ENCODE measurements at places on chromosomes 12 and 14. TPM values are rescaled to one million over a fixed set of nuclear protein-coding genes. Genes with fewer than 3 reads are reported as not detected.
A peak's percentile ranks its signal among the peaks of the same experiment; 100 is the strongest.

GRCh38 chr14:103386713-103387329, 1.6 kb downstream of the MARK3 start:
- DNase-seq = no peak

DNA sequence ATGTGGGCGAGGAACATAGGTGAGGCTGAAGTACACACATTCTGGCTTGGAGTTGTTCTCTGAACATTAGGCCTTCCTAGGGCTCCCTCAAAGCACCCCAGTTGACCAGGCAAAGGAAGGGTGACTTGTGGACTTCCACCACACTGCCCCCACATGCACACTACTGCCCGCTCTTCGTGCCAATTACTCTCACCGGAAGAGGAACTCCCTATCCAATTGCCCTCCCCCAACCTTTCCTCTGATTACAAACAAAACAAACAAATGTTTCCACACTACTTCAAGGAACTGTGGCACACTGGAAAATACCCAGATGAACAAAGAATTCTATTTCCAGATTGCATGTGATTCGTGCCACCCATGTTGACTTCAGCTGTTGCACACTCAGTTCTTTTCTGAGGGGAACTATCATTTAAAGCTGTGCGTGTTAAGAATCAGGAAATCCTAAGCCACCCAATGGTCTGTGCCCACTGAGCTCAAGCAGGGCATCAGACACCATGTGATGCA, 139.3 kb downstream of the SSPN start:
- DNase-seq = no peak

DNA sequence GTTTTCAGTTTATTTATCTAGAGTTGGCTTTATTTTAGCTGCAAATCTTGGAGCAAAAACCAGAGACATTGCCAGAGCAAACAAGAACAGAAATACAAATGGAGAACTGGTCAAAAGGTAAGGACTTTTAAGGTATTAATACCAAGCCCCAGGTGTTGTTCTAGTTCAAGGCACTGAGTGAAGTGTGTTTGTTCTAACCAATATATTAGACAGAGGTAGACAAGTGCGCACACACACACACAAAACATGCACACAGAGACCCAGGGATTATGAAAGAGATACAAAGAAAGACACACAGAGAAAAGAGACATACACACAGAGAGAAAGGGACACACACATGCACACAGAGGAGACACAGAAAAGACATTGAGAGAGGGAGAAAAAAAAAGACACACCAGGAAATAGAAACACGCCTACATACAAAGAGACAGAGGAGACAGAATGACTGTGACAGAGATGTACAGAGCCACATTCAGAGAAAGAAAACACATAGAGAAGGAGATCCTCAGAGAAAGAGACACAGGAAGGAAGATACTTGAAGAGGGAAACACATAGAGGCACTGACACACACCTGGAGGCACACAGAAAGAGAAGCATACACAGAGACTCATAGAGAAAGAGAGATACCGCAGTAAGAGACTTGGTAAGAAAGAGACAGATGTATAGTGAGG, 50.2 kb downstream of the MIPOL1 start:
- no peak for DNase-seq

DNA sequence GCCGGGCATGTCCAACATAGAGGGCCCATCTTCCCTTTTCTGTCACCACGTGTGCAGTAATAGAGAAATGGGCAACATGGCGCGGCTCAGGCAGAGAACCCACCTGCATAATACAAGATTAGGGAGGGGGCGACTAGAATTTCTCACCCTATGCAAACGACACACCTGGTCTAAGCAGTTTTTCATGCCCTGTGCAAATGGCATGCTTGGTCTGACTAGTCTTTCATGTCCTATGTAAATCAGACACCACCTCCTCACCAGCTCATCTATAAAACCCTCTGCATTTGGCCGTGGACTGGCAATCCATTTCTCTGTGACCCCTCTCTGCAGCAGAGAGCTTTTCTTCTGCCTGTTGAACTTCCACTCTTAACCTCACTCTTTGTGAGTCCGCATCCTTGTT, 180.2 kb upstream of the PZP start:
- DNase-seq = no peak

DNA sequence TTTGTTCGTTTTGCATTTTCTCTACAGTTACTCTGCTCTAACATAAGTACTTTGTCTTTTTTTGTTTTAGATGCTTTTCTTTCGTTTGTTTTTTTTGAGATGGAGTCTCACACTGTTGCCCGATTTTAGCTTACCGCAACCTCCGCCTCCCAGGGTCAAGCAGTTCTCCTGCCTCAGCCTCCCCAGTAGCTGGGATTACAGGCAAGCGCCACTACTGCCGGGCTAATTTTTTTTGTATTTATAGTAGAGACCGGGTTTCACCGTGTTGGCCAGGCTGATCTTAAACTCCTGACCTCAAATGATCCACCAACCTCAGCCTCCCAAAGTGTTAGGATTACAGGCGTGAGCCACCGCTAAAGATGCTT, 2.7 kb downstream of the DIP2B start:
- no peak for DNase-seq

DNA sequence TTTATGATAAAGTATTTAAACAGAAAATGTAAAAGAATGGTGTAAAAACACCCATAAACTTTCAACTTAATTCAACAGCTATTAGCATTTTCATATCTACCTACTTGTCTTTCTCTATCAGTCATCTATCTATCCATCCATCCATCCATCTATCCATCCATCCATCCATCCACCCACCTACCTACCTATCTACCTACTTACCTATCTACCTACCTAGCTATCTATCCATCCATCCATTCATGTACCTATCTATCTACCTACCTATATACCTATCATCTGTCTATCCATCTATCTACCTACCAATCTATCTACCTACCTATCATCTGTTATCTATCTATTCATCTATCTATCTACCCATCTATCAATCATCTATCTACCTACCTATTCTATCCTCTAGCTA, 8.5 kb downstream of the NOS1 start:
- DNase-seq = no peak

- peak; percentile 85 for DNase-seq
Observed at GRCh38 chr14:87133073-87133801, 859.7 kb downstream of the GALC start.

DNA sequence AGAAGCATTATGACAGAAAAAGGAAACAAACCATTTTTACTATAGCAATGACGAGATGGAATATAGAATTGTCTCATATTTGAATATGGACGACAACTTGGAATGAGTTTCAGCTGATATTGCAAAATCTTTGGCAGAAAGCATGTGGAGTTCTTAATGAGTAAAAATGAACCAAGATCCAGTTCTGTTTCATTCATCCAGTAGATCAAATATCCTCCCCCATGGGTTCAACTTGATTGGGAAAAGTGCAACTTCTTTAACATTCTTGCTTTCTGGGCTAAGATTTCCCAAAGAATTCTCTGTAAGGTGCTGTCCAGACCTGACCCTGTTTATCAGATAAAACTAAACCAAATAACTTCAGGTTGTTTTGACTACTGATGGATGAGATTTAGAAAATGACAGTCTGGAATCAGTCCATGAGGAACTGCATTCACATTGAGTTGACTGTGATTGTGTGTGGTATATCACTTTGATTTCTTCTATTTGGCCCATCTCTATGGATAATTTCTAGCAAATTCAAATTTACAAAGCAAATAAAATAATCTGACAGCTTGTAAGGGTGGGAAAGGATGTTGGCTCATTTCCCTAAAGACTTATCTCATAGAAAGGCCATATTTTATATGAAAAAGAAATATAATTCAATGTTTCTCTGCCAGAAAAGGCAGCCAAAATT, 267.4 kb downstream of the ADAMTS20 start:
- no peak for DNase-seq

DNA sequence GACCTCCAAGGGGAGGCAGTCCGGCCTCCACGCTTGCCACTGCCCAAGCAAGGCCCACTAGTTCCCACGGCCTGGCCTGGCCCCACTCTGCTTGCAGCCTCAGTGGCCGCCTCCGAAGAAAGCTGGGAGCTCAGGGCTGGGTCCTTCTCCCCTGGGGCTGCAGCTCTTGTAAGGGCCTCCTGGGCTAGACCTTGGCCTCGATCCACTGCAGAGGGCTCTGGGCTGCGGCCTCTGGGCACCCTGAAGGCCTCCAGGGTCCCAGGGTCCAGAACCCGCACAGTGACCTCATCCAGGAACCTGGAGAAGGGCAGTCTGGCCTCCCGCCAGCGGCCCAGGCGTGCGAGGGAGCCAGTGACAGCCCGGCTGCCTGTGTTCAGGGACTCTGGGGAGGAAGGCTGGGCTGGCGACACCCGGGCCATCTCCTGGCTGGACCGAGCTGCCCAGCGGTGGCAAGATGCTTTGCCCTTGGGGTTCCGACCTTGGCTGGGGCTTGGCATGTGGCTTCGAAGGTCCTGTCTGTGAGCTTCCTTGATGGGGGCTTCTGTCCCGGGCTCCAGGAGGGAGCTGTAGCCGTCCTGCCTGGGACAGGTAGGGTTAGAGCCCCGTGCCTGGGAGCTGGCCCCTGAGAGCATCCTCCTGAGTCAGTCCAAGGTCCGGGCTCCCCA, 9.8 kb downstream of the BEGAIN start:
- DNase-seq = no peak

DNA sequence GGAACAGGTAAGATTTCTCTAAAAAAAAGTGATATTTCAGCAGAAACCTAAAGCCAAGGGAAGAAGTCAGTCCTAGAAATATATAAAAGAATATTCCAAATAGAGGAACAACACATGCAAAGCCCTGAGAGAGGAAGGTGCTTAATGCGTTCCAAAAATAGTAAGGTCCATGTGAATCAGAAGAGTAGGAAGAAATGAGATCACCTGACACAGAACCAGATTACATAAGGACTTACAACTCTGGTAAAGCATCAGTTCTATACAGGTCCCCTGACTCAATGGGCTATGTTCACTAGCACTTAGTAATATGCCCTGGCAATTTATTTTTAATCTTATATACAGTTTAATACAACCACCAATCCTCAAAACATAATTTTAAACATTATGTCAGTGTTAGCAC, 30.0 kb downstream of the SENP1 start:
- no peak for DNase-seq

DNA sequence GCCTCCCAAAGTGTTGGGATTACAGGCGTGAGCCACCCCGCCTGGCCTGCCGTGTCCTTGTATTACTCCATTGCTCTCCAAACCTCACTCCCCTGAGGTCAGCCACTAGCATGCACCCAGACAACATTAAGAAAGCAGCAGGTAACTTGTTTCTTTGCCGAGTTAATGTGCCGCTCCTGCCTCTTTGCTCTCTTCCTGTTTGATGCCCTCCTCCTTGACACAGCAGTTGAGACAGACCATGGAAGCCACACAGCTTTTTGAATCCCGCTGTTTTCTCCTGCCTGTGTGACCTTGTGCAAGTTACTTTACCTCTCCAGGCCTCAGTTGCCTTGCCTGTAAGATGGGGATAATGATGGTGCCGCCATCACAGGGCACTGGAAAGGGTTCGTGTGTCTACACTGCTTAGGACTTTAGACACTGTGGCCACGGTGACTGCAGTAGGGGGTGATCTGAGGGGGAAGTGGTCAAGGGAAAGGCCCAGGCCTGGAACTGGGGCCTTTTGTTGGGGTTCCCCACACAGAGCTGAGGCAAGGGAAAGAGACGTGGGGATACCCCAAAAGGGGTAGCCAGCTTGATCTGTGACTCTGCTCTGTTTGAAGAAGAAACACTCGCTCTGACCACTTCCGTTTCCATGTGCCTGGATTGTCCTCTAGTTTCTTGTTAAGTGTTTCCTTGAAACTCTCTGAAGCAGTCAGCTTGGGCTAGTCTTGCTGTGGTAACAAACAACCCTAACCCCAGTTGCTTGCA, 69.3 kb downstream of the RIN3 start:
- DNase-seq = no peak

DNA sequence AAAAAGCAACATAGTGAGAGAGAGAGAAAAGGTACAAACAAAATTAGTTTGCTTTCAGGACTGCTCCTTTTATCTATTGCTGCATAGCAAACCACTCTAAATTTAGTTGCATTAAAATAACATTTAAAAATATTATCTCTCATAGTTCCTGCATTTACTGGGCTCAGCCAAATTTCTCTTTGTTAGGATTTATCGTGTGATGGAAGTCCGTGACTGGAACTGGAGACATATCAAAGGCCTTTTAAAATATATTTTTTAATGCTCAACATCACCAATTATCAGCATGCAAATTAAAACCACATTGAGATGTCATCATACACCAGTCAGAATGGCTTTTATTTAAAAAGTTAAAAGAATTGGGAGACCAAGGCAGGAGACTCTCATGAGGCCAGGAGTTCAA, 107.6 kb upstream of the SYT1 start:
- no peak for DNase-seq

DNA sequence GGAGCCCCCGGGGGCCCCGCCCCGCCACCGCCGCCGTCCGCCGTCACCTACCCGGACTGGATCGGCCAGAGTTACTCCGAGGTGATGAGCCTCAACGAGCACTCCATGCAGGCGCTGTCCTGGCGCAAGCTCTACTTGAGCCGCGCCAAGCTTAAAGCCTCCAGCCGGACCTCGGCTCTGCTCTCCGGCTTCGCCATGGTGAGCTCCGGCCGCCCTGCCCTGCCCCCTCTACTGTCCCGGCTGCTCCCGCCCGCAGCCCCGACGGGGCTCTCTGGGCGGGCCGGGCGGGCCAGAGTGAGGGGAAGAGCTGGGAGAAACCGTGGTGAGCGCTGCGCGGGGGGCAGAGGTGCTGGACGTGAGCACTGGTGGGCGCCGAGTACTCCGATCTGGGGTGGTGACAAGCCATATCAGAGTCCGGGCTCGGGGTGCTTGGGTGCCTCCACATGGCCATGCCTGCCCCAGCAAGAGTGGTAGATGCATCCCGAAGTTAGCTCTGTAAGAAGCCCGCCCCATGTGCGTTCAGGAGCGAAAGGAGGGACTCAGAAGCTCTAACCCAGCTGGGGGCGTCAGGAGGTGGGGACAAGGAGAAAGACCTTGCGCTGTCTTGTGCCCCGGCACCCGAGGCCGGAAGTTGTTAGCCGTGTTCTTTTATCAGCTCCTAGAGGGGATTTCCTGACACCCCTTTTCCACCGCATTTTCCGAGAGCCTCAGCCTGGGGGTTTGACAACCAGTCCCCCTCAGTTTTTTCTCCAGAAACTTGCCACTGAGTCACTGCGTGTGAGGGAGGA, 717 bp downstream of the ORAI1 start:
- no peak for DNase-seq

DNA sequence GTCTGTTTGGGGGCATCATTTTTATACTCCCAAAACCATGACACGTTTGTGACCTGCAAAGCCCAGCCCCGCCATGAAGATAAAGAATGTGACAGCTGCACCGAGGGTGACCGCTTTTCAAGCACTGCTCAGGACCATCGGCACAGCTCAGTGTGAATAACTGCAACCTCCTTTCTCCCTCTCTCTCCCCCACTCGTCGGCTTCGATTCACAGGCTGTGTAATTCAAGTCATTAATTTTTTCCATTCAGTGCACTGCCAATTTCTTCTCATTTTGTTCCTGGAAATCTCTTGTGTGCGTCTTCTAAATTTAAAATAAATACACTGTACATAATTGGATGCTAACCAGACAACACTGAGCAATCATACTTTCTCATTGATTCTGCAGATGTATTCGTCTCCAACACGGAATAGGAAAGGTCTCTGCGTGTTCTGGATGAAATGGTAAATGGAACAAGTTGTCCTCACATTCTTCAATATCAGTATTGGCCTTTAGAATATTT, 260.8 kb downstream of the TTC8 start:
- DNase-seq = no peak

GRCh38 chr14:86646696-86647690, 1117.0 kb downstream of the FLRT2 start:
- no peak for DNase-seq

The SERPINA12 gene
- not detected for total RNA-seq

The SPTB gene
- total RNA-seq = 0.36 TPM

The SMIM41 gene
- total RNA-seq = not detected

The ANG gene
- 1.3 TPM for total RNA-seq

The CLEC6A gene
- total RNA-seq = not detected

The TMEM179 gene
- total RNA-seq = not detected

The CMA1 gene
- total RNA-seq = not detected

The DIO2 gene
- total RNA-seq = not detected

The SINHCAF gene
- total RNA-seq = 93.5 TPM

Measured in epithelial cell of proximal tubule (primary cell).